ENCODE measurements at places on chromosomes 3 and 15. TPM values are rescaled to one million over a fixed set of nuclear protein-coding genes. Genes with fewer than 3 reads are reported as not detected.

GRCh38 chr3:17176757-17177156, 292.0 kb downstream of the PLCL2 start:
- DNase-seq: no peak

GRCh38 chr3:42670670-42671069, 14.7 kb upstream of the KLHL40 start:
- DNase-seq: no peak

DNA sequence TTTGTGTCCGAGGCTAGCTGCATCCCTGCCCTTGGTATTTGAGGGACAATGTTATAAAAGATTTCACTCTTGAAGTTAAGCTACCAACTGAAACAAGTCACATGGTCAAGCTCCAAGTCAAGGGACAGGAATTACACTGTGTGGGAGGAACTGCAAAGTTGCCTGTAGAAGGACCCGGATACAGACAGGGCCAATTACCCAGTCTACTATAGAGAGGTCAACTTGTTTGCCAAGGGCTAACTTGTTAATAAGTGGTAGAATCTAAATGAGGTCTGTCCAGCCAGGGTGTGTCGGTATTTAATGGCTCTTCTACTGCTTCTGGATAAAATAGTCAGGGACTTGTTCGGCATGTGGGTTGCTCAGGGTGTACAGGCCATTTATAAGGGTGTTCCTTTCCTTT, 55.7 kb downstream of the PTPRG start:
- DNase-seq: no peak

GRCh38 chr3:14144423-14145075, 19.7 kb downstream of the TMEM43 start:
- peak; percentile 64 for DNase-seq

Gene TTLL13
- total RNA-seq: not detected

DNA sequence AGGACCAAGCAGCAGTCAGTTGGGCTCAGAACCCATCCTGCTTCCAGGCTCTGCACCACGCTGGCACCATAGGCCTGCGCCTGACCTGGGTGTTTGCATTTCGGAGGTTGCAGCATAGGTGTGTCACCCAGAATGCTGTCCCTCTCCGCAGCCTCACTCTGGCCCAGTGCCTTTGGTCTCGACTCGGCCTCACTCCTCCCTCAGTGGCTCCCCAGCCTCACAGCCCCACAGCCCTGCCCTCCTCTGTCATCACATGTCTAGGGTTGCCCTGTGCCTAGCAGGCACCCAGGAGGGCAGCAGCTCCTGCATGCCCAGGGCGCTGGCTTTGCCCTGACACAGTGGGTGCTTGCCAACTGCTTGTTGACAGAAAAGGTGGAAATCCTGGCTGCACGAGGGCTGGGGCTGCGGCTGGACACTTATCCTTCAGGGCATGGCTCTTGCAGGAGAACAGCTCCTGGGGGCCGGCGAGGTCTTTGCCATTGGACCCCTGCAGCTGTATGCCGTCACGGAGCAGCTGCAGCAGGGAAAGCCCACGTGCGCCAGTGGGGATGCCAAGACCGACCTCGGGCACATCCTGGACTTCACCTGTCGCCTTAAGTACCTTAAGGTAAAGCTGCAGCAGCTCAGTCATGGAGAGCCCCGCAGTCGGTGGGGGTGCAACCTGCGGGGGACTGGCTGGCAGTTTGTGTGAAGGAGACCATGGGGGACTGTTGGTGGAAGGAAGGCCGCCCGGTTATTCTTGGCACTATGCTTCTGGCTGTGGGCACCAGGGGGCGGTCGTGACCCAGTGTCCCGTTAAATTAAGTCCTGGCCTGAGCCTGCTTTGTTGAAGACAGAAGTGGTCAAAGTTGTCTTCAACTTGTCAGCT, 16.2 kb downstream of the NISCH start:
- DNase-seq: peak; percentile 88

Gene ZIC4
- not detected for total RNA-seq

- DNase-seq: no peak
Measured at GRCh38 chr15:27449941-27450340, 479.0 kb downstream of the GABRG3 start.

GRCh38 chr3:39809995-39810595, 686 bp downstream of the MYRIP start:
- DNase-seq: no peak

DNA sequence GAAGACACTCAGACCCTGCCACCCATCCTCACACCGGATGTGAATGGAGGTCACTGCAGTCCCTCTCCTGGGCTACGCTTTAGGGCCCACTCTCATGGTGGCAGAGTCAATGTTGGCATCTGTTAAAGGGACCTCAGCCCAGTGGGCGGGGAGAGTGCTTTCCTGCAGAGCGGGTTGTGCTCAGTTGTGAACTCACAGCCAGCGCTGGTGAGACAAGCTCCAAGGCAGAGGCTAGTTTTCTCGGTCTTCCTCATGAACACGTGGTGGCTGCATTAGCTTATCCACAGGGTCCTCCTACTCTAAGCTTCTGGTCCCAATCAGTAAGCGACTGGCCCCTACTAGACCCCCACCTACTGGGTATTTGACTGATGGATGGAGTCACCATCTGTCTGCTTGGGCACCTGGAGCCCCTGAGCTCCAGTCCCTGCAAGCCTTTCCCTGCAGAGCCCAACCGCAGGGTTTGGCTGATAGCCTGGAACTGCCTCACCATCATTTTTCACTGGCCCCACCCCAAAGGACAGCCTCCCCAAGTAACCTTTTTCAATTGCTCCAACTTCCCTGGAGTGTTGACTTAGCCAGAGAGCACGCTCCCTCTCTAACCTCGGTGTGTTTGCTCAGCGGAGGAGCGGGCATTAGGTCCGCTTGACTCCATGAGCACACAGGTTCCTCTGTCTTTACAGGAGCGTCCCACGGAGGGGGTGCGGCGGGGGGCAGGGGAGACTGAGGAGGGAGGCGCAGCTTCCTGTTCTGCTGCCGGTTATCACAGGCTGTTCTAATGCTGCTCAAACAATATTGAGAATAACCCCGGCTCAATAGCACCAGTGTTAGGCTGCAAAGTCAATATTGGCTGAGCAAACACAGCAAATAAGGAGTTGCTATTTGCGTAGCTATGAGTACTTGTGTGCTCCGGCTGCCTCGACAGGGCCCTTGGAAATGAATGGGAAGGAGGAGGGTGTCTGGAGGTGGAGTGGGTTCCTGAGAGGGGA, 141.7 kb downstream of the RPLP1 start:
- DNase-seq: peak; percentile 69

DNA sequence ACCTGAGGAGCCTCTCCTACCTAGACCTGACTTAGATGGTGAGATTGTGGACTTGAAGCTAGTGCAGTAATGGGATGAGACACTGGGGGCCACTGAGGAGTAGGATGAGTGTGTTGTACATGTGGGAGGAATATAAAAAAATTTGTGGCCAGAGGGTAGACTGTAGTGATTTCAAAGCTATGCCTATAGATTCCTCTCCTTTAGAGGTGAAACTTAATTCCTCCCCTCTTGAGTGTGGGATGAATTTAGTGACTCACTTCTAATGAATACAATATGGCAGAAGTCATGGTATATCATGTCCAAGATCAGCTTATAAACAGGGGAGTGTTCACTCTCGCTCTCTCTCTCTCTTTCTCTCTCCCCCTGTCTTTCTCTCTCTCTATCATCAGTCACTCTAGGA, 6.7 kb downstream of the ZNF860 start:
- no peak for DNase-seq

GRCh38 chr3:98986073-98986472, 84.6 kb upstream of the DCBLD2 start:
- no peak for DNase-seq

Gene ZNF717
- 7.0 TPM for total RNA-seq

Gene ATG7
- 15.6 TPM for total RNA-seq

Gene LCTL
- not detected for total RNA-seq

- DNase-seq: peak; percentile 96
Measured at GRCh38 chr15:68875377-68876116, 54.8 kb upstream of the SPESP1 start.

Gene SLC22A14
- not detected for total RNA-seq

- DNase-seq: no peak
Measured at GRCh38 chr3:54593653-54594052, 334.2 kb downstream of the LRTM1 start.

Gene ANKRD63
- 0.65 TPM for total RNA-seq

DNA sequence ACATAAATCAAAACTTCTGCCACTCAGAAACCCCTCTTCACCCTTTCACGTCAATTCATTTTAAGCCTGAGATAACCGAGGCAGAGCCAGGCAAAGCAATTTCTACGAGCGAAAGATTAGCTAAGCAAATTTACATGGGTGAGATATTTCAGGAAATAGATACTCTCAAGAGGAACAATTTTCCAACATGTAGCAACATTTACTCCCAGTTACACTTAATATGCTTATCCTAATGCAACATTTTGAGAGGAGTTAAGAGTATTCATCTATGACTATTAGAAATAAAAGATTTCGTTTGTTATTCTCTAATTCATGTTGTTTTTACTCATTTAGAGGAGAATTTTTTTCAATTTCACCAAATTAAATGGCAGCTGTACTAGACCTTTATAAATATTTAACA, 837 bp downstream of the TMC3 start:
- no peak for DNase-seq

- no peak for DNase-seq
Measured at GRCh38 chr15:40329804-40330203, 6.3 kb downstream of the INAFM2 start.

GRCh38 chr3:127889976-127890650, 24.9 kb upstream of the KBTBD12 start:
- no peak for DNase-seq

Gene CPNE4
- total RNA-seq: 52.3 TPM

GRCh38 chr3:65871305-65872141, 167.2 kb downstream of the MAGI1 start:
- peak; percentile 68 for DNase-seq

DNA sequence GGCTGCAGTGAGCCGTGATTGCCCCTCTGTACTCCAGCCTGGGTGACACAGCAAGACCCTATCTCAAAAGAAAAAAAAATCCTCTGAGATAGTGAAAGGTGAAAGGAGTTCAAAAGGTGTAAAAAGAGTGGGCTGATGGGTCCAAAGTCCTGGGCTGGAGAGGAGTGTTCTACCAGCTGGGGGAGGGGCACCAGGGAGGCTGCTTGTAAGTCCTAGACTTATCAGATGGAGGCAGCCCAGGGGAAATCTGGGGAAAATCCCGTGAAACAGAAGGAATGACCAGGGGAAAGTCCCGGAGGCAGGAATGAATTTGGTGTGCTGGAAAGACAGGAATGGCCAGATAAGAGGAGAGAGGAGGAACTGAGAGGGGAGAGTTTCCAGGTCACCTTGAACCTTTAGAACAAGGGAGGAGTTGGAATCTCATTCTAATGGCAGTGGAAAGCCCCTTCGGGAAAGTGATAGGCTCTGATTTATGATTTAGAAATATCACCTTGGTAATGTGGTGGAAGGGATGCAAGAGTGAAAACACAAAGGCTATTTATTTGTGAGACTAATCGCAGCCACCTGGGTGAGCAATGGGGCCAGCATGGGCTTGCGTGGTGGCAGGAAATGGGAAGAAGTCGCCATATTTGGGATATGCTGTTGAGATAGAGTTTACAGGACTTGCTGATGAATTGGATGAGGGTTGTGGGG, 23.4 kb upstream of the PPP4R2 start:
- no peak for DNase-seq

Gene EAF2
- 2.6 TPM for total RNA-seq

DNA sequence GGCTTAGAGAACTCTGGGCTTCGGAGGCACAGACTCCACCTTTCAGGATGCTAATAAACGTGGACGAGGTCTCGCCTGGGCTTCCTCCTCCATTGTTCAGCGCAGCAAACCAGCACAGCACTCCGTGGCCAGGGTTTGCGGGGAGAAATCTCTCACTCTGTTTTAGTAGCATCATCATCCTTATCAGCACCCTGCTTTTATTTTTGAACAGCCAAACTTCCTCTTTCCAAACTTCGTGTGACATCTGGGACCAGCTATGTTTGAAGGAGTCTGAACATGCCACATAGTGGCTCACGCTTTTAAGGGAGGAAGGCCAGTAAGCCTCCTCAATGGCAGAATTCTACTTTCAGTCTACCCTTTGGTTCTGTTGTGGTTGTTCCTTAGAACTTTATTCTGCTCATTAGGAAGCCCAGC, 149.0 kb downstream of the PGPEP1L start:
- no peak for DNase-seq

DNA sequence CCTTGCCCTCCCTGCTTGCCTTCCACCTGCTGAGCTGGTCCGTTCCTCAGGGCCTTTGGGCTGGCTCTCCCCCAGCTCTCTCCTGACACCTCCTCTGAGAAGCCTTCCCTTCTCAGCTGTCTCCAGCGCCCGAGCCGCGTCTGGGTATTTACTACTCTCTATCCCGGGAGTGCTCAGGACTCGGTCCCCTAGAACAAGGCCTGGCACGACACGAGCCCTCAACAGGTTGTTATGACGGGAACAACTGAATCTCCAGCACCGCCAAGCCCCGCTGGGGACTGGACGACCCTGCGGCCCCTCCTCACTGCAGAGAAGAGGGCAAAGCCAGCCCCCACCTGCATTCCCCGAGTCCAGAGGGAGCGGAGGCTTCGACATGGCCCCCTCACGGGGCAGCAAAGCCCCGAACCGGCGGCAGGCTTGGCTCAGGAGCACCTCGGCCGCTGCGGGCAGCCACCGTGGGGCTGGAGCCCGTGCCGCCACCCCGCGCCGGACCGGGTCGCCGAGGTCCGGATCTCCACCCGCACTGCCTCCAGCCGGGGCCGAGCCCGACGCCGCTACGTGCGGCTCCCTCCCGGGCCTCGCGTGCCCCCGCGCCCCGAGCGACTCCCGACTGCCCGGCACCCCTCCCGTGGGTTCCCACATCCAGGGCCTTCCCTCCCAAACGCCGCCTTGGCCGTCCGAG, 792 bp downstream of the TPRA1 start:
- DNase-seq: peak; percentile 44

Gene KBTBD13
- total RNA-seq: 9.4 TPM

DNA sequence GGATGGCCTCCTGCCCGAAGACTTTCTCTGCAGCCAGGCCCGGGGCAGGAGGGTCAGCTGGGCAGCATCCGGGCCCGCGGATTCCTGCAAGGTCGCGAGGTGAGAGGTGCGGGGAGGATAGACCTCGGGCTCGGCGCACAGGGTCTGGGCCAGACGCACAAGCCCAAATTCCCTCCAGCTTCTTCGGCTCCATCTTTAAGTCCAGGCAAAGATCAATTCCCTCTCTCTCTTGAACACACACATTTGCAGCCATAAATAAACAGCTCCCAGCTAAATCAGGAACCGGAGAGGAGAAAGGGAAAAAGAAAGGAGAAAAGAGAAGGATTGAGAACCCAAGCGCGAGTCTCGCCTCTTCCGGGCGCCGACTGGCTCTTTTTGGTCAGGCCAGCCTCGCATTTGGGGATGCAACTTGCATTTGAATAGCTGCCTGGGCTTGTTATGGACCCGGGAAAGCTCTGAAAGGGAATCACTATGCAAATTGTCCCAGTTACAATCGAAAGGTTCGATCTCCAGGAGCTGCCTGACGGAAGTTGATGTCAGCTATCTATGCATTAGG, 14.5 kb upstream of the ONECUT1 start:
- peak; percentile 32 for DNase-seq

Gene KNL1
- total RNA-seq: 0.51 TPM

GRCh38 chr15:78651930-78652615, 11.1 kb upstream of the CHRNB4 start:
- DNase-seq: no peak

- DNase-seq: no peak
Measured at GRCh38 chr15:33150431-33150941, 44.0 kb downstream of the FMN1 start.

- no peak for DNase-seq
Measured at GRCh38 chr15:36472672-36473071, 106.8 kb upstream of the CDIN1 start.

- peak; percentile 83 for DNase-seq
Measured at GRCh38 chr15:34366271-34367065, 528 bp downstream of the LPCAT4 start.

All from Right ventricle myocardium superior (tissue), 1 donor.